Left renal cortex interstitium (tissue), 4 donors: ENCODE measurements at places on chromosomes 5 and 9.

- no peak for DNase-seq
Observed at GRCh38 chr9:91834740-91835139, 115.3 kb downstream of the ROR2 start.

- no peak for DNase-seq
Observed at GRCh38 chr5:38008198-38008597, 168.4 kb upstream of the GDNF start.

- DNase-seq, result no peak
Observed at GRCh38 chr5:23305055-23305454, 202.4 kb upstream of the PRDM9 start.

- no peak for DNase-seq
Observed at GRCh38 chr9:91972076-91972626, 22.1 kb upstream of the ROR2 start.

DNA sequence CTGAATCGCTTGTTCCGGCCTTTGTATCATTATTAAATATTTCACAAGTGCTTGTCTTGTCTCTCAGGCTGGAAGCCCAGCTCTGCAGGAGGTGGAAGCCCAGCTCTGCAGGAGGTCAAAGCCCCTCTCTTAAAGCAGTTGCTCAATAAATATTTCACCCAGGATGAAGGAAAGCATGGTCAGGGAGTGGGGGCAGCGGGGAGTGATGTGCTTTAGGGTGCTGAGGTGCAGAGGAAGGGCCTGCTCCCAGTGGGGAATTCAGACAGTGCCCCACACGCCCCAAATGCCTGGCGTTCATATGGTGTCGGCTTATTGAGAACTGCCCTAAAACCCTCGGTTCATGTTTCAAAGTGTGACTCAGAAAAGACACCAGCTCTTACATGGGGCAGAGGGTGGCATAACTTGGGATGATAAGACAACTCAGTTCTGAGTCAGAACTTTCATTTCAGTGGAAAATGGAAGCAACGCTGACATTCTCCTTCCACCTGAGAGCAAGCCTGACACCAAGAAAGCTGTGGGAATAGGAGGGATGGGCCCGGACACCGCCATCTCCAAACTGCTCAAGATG lies 114.3 kb upstream of the DAP start:
- no peak for DNase-seq

DNA sequence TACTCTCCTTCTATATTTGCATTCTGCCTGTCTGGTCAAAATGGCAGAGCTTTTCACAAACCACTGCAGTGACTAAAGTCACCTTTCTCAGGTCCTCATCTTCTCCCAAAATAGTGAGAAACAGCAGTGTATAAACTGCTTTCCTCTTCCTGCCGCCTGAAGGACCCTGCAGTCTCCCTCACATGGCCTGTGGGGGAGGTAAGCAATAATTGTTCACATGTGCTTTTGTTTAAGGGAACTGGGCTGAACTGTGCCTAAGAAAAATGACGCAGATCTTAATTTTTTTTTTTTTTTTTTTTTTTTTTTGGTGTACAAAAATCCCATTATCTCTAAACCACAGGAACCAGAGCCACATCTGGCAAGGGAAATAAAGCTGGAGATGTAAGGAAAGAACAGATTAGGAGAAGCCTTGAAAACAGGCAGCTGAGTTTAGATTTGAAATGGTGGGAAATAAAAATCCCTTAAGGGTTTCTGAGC lies 131.7 kb upstream of the VLDLR start:
- DNase-seq, result no peak

DNA sequence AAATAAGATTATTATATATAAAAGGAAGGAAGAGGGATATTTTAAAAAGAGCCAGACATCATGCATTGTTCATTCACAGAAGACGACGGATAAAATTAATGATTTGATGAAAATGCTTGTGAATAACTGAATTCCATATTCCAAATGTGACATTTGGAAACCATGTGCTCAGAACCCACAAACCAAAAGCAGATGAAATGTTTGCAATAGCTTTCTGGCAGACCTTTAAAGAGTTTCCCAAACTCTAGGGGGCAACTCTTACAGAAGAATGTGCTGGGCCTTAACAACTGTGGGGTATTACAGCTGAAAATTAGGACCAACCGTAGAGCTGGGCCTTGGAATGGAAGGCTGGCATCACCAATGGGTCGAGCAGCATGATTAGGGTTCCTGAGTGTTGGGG lies 471.0 kb downstream of the EFNA5 start:
- DNase-seq, result no peak

- no peak for DNase-seq
Observed at GRCh38 chr9:126306071-126306647, 20.5 kb upstream of the MVB12B start.

- DNase-seq, result no peak
Observed at GRCh38 chr5:10596886-10597451, 33.1 kb downstream of the ANKRD33B start.

GRCh38 chr9:93952119-93952783 lies 2.9 kb downstream of the BARX1 start:
- no peak for DNase-seq

DNA sequence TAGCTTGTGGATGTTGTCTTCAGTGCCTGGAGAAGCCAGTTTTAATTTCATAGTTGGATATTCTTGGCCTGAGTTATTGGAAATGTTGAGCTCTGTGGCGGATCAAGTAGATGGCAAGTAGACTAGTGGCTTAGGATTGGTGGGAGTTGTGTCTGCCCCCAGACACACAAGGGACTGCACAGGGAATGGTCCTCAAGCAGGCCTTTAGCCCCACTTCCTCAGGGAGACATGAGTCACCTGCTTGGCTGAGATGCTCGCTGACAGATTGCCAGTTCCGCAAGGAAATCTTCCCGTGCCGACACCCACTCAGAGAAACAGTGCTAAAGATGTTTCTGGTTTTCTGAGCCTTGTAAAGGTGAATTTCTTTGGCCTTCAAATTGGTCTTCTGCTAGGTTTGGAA lies 18.8 kb upstream of the CATSPER3 start:
- no peak for DNase-seq

DNA sequence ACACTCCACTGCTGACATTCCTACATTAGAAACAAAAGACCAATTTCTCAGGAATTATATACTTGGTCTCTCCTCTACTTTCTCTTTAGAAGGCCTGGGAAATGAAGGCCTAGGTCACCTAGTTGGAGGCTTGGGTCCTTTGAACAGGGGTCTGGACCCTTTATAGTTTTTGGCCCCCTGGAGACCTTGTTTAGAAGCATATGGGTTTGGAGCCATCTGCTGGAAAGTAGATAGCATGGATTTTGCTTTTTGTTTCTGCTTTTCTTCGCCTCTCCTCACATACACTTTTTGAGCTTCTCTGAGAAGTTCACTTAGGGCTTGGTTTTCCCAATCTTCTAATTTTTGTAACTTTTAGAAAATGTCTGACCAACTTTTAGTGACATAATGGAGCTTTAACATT lies 67.1 kb upstream of the CDK20 start:
- no peak for DNase-seq

GRCh38 chr9:101376111-101376848 lies 8.5 kb downstream of the BAAT start:
- DNase-seq, result no peak

DNA sequence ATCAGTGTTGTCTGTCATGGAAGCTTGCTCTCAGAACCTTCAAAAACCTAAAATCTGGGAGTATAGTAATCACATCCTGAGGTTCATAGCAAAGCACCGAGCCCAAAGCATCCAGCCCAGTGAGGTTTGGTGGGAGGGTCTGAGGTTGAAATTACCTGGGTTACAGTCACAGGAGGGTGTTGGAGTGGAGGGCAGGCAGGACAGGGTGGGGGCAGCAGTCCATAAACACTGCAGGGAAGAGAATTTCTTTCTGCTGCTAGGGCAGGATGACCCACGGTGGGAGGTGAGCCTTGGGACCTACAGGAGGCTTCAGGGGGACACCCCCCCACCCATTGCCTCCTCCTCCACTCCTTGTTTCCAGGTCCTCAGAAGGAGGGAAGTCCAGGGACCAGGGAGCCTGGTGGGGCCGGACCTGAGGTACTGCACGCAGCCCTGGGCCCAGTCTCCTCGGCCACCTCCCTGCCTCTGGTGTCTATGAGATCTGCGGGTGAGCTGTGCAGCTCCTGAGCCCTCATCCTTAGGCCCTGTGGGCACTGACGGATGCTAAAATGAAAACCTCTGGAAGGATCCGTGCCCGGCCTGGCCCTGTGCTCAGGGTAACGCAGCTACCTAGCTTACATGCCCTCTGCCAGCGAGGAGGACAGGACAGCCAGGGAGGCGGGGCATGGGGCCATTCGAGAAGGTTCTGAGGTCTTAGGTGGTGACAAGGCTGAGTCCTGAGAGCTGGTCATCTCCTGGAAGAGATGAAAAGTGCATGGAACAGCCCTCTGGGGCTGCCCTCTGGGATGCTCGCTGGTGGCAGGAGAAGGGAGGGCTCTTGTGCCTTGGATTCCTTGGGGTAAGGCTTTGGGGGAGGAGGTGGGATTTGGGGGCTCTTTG lies 1.8 kb upstream of the ADCY2 start:
- DNase-seq, result no peak

DNA sequence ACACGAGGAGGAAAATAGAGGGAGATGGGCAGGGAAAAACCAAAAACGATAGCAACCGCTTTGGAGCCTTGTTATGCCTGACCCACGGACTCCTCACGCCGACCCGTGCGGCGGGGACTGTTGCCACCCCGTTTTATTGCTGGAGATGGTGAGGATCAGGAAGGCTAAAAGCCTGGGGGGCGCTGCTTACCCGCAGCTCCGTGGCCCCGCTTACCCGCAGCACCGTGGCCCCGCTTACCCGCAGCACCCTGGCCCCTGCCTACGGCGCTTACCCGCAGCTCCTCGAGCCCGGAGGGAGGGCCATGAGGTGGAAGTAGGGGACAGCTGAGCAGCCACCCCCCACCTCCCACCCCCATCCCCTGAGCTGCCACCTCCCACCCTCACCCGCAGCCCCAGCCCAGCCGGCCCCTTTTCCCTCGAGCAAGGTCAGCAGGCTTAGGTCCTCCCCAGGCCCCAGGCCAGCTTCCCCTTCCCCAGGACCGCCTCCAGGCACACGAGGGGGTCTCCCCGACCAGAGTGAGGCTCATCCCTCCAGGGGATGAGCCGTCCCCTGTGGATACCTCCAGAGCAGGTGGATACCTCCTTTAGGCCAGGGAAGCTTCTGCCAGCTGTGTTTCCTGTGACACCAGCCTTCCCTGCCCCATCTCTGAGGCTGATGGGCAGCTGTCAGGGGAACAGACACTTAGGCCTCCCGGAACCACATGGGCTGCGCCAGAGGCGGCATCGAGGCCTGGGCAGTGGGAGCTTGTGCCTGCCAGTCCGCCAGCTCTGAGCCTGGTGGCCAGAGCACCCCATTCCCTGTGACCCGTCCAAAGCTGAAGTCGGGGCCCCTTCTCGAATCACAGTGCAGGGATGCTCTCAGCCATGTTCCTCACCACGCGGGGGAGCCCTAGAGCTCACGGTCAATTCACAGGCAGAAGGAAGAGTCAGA lies 92.3 kb downstream of the LMX1B start:
- DNase-seq, result no peak

GRCh38 chr9:111938427-111938800 lies 41.8 kb downstream of the UGCG start:
- DNase-seq, result no peak

DNA sequence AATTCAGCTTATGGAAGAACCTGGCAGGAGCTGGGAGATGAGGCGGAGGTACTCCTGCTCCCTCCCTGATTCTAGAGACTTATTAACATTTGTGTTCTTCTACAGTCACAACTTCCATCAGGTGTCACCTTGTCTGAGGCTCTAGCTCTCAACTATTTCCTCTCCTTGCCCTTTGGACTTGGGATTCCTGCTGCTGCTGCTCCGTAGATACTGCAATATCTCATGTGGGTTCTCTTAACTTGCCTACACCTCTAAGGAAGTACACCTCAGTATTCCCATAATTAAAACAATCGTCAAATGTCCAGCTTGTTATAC lies 21.2 kb downstream of the ANXA1 start:
- DNase-seq, result no peak

GRCh38 chr5:36657563-36657995 lies 51.2 kb downstream of the SLC1A3 start:
- DNase-seq, result no peak

GRCh38 chr5:139760066-139761056 lies 35.2 kb upstream of the PSD2 start:
- no peak for DNase-seq

GRCh38 chr9:98922721-98923435 lies 20.8 kb upstream of the COL15A1 start:
- no peak for DNase-seq

DNA sequence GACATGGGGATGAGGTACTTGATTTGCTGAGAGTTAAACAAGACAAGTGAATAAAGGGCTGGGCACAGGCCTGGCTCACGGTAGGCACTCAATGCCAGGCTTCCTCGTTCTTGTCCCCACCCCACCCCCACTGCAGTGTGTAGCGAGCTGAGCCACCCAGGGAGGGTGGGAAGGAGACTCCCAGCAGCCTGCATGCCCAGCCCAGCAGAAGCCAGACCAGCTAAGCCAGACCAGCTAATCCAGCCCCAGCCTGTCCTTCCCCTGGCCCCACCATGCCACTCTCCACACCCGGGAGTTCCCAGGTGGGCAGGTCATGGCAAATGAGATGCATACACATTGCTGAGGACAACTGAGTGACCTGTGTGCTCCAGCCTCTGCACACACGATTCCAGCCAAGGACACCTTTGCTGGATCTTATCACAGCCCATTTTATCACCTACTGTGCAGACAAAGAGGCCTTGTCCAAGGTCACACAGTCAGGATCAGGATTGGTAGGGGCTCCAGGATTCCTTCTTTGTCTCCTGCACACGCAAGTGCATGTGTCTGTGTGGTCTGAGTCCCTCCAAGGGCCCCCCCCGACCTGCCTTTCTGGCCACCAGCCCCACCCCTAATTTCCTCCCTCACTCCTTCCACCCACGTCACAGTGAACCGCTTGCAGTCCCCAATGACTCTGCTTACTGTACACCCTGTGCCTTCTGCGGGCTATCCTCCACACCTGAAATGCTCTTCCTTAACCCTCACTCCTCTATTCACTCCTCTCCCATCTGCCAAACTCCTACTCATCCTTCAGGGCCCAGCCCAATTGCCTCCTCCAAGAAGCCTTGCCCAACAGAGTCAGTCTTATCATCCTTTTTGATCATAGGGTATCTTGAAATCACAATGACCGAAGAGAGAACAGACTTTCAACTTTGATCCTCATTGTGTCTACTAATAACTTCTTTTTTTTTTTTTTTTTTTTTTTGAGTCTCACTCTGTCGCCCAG lies 26.6 kb downstream of the DUSP1 start:
- no peak for DNase-seq

- no peak for DNase-seq
Observed at GRCh38 chr9:128053560-128053959, 13.6 kb downstream of the NAIF1 start.
